ENCODE measurements at places on chromosomes 6 and 20.
A peak's percentile ranks its signal among the peaks of the same experiment; 100 is the strongest.

- DNase-seq: no peak
Measured at GRCh38 chr20:47781632-47782031, 3.6 kb downstream of the SULF2 start.

DNA sequence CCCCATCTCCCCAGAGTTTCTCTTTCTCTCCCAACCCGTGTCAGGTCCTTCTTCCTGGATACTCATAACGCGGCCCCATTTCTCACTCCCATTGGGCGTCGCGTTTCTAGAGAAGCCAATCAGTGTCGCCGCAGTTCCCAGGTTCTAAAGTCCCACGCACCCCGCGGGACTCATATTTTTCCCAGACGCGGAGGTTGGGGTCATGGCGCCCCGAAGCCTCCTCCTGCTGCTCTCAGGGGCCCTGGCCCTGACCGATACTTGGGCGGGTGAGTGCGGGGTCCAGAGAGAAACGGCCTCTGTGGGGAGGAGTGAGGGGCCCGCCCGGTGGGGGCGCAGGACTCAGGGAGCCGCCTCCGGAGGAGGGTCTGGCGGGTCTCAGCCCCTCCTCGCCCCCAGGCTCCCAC lies at the start of gene HLA-F:
Gene HLA-F, plus strand, starts transcription at position 173 of the 404 bp plus-strand sequence. Its CDS starts 30 bp downstream, at position 203.
- peak; percentile 89 for DNase-seq

GRCh38 chr6:3202999-3203696 lies 24.3 kb downstream of the TUBB2B start:
- no peak for DNase-seq

DNA sequence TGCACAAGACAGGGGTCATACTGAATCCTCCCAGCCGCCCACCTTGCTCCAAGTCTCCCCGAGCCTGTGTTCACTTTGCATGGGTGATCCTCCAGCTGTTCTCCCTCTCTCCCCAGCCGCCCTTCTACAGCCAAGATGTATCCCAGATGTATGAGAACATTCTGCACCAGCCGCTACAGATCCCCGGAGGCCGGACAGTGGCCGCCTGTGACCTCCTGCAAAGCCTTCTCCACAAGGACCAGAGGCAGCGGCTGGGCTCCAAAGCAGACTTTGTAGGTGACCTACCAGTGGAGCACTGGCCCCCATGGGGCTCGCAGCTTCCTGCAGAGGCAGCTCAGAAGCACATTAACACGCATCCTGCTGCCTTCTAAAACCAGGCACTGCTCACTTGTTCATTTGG lies 14.6 kb upstream of the IFT52 start:
- peak; percentile 1 for DNase-seq

DNA sequence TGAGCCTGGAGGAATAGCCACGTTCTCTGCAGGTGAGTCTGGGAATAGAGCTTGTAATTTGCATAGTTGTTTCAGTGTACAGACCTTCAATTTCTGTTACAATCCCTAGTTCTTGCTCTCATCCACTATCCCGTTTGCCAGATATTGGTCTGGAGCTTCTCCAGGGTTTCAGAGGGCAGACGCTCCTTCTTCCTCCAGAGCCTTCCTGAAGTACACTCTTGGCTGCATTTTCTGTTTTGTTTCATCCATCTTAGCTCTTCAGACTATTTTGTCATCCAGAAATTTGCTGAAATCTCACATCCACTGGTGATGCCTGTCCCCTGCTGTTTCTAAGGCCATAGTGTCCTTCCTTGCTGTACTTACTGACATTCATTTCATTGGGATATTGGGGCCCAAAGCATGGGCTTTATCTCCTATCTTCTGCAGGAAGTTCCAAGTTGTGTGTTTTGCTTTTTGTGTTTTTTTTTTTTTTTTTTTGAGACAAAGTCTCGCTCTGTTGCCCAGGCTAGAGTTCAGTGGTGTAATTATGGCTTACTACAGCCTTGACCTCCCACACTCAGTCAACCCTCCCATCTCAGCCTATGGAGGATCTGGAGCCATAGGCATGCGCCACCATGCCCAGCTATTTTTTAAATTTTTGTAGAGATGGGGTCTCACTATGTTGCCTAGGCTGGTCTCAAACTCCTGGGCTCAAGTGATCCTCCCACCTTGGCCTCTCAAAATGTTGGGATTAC lies 18.7 kb downstream of the CDS2 start:
- no peak for DNase-seq

DNA sequence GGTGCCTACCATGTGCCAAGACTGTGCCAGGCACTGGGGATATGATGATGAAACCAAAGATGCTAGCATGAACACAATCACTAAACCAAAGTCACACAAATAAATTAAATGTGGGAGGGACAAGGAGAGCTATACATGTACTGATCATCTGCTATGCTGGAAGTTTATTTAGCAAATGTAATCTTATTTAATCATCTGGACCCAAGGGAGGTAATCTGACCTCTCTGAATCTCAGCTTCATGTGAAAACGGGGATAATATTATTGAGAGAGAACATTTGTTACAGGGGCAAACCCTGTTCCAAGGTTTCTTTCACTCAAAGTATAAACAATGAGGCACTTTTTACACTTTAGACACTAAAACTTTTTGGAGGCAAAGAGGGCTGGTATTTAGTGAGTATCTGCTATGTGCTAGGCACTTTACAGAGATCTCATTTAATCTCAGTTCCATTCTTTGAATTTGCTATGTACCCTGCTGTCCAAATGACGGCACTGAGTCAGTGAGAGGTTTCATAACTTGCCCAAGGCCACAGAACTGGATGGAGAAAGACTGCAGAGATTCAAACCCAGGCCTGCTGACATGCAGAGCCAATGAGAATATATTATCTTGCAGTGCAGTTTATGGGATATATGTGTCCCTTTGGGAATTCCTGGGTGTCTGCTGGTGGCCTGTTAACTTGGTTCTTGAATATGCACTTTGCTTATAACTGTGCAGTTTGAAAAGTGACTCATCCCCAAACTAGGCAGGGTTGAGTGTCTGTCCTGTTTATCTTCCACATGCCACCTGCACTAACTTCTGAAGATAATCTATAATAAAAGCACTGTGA lies 3.3 kb upstream of the ASXL1 start:
- DNase-seq: no peak

DNA sequence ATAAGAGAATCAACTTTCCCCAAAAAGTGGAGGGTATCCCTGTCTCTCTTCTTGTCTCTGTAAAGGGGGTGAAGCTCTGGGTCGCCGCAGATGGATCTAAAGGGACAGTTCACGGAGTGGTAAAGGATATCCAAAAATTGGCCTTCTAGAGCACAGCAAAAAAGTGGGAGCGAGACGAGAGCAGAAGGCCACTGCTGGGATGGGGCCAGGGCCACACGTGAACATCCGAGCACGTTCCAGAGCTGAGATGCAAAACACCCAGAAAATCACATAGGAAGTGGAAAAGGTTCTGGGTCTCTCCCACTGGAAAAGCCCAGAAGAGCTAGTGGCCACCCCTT lies 837 bp downstream of the TRAM2 start:
- DNase-seq: no peak

Measured in iPS-NIHi11 (cell line).